Fibroblast of lung (primary cell): ENCODE measurements at places on chromosomes 2 and 18. TPM values are rescaled to one million over a fixed set of nuclear protein-coding genes. Genes with fewer than 3 reads are reported as not detected.

DNA sequence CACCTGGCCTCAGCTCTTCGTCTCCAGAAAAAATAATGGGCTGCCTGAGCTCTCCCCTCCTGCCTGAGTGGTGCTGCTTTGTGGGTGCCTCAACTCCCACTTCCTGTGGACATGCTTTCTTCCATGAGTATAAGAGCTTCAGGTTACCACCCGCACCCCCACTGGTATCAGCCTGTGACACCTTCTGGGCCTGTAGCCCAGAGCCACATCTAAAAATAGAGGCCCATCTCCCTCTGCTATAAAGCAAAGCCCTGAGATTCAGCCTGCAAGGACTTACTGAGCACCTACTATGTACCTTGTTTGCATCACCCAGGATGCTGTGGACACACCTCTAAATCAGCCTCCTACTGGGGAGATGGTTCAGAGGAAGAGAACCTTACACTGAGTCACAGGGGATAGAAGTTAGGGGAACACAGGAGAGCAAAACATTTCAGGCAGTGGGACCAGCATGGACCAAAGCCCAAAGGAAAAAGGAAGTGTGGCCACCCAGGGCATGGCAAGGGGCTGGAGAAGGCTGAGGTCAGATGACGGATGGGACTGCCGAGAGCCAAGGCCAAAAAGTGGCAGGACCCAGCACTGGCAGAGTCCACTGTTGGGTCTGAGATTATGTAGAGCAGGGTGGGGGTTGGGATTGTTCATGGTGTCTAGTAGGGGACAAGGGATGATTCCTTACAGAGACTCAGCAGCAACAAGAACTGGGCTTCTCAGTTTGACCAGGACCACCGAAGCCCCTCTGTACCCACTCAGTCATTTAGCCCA lies 123.7 kb upstream of the PPP1CB start:
- H3K36me3 ChIP-seq, result no peaks in the 10 kb centered on the region
- H3K4me1 ChIP-seq, result peaks cover 9% of the 10 kb centered on the region
- no peaks in the 10 kb centered on the region for H3K27me3 ChIP-seq
- H3K4me3 ChIP-seq, result no peak overlapping the region
- H3K27ac ChIP-seq, result no peak overlapping the region

GRCh38 chr18:78812067-78812466 lies 167.6 kb upstream of the SALL3 start:
- no peak overlapping the region for H3K4me3 ChIP-seq
- DNase-seq, result no peak
- H3K36me3 ChIP-seq, result no peaks in the 10 kb centered on the region
- no peak overlapping the region for H3K27ac ChIP-seq

Gene APCDD1
- 4.9 and 17.3 TPM in 2 replicates for total RNA-seq

DNA sequence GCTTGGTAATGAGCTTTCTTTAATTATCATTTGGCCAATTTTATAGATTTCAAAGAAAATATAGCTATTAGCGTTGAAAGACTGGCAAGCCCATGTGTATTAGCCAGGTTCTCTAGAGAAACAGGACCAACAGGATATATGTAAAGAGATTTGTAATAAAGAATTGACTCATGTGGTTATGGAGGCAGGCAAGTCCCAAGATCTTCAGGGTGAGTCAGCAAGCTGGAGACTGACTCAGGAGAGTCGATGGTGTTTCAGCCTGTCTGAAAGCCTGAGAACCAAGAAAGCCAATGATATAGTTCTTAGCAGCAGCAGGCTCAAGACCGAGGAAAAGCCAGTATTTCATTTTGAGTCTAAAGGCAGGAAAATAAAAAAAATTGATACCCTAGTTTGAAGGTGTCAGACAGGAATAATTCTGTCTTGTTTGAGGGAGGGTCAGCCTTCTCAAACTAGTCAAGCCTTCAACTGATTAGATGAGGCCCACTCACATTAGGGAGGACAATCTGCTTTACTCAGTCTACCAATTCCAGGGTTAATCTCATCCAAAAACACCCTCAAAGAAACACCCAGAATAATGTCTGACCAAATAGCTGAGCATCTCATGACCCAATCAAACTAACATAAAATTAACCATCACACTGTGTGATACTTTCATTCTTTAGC lies 78.3 kb upstream of the CRIM1 start:
- no peak overlapping the region for H3K27ac ChIP-seq
- no peaks in the 10 kb centered on the region for H3K36me3 ChIP-seq
- DNase-seq, result peak; percentile 96
- no peaks in the 10 kb centered on the region for H3K27me3 ChIP-seq

Gene RIT2
- not detected in 2 replicates for total RNA-seq

Gene CD207
- not detected in 2 replicates for total RNA-seq

Gene NFATC1
- 2.6 and 4.3 TPM in 2 replicates for total RNA-seq

GRCh38 chr2:63101954-63102353 lies 51.3 kb downstream of the OTX1 start:
- no peak overlapping the region for H3K27ac ChIP-seq
- H3K27me3 ChIP-seq, result no peaks in the 10 kb centered on the region
- H3K36me3 ChIP-seq, result no peaks in the 10 kb centered on the region
- DNase-seq, result no peak
- no peak overlapping the region for H3K4me3 ChIP-seq
- H3K4me1 ChIP-seq, result no peaks in the 10 kb centered on the region

DNA sequence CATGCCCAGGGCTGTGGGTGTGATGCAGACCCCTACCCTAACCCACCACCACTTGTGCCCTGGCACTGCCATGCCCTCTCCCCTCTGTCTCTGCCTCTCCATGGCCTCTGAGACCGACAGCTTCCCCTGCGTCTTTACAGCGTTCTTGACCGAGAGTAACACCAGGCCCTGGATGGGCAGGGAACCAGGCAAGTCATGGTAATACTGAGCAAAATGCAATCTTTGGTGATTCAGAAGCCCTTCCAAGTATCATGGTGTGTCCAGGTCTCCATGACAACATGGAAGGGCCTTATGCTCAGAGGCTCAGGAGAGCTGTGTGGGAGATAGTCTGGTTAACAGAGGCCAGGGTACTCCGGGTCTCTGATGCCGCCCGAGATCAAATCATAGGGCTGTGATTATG lies 176.1 kb downstream of the KLHL29 start:
- no peaks in the 10 kb centered on the region for H3K36me3 ChIP-seq
- no peak overlapping the region for H3K4me3 ChIP-seq
- DNase-seq, result peak; percentile 55
- H3K27me3 ChIP-seq, result no peaks in the 10 kb centered on the region
- peaks cover 17% of the 10 kb centered on the region for H3K4me1 ChIP-seq

Gene POTEJ
- total RNA-seq, result not detected in 2 replicates

GRCh38 chr2:226780431-226780830 lies 19.2 kb downstream of the IRS1 start:
- H3K36me3 ChIP-seq, result peaks cover 4% of the 10 kb centered on the region
- H3K27me3 ChIP-seq, result no peaks in the 10 kb centered on the region
- no peak overlapping the region for H3K27ac ChIP-seq
- no peak overlapping the region for H3K4me3 ChIP-seq

Gene SH3YL1
- 28.5 and 36.5 TPM in 2 replicates for total RNA-seq

Gene CDKL4
- total RNA-seq, result 3.0 and 3.1 TPM in 2 replicates

DNA sequence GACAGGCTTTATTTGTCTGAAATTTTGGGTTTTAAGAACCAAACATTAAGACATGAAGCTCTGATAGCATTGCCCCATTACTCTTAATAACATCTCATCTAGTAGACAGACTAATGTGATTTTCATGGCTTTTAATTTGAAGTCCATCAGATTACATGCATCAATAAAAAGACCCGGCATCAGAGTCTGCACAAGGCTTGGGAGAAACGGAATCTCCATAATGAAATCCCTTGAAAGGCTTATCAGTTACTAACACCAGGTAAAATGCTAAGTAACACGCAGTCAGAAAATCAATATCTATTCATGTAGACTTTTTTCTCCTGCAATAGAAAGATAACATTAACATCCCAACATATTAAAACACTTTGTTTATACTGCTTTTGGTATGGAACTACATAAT lies 1485.2 kb upstream of the DDX18 start:
- no peaks in the 10 kb centered on the region for H3K4me1 ChIP-seq
- no peak overlapping the region for H3K27ac ChIP-seq
- DNase-seq, result no peak
- no peaks in the 10 kb centered on the region for H3K36me3 ChIP-seq

GRCh38 chr2:150387586-150388288 lies 99.7 kb downstream of the RND3 start:
- no peak overlapping the region for H3K27ac ChIP-seq
- no peaks in the 10 kb centered on the region for H3K4me1 ChIP-seq
- no peak overlapping the region for H3K4me3 ChIP-seq
- H3K36me3 ChIP-seq, result no peaks in the 10 kb centered on the region
- no peak for DNase-seq

GRCh38 chr2:174631009-174631981 lies 33.7 kb upstream of the WIPF1 start:
- H3K27ac ChIP-seq, result no peak overlapping the region
- H3K36me3 ChIP-seq, result no peaks in the 10 kb centered on the region
- H3K4me3 ChIP-seq, result no peak overlapping the region
- peak; percentile 20 for DNase-seq
- peaks cover 2% of the 10 kb centered on the region for H3K4me1 ChIP-seq

GRCh38 chr18:9870431-9871008 lies 15.3 kb upstream of the TXNDC2 start:
- peaks cover 12% of the 10 kb centered on the region for H3K4me1 ChIP-seq
- no peak overlapping the region for H3K4me3 ChIP-seq
- no peaks in the 10 kb centered on the region for H3K27me3 ChIP-seq
- H3K27ac ChIP-seq, result peak overlapping the region; percentile 73
- DNase-seq, result no peak

- no peaks in the 10 kb centered on the region for H3K36me3 ChIP-seq
- no peak overlapping the region for H3K4me3 ChIP-seq
- DNase-seq, result peak; percentile 78
- peak overlapping the region; percentile 28 for H3K27ac ChIP-seq
- peaks cover 4% of the 10 kb centered on the region for H3K4me1 ChIP-seq
Measured at GRCh38 chr2:196268538-196269338, 97.4 kb upstream of the STK17B start.

Gene HK2
- 13.1 and 19.3 TPM in 2 replicates for total RNA-seq

Gene ACVR1
- total RNA-seq, result 30.8 and 42.9 TPM in 2 replicates

Gene MAL
- under 0.01 TPM in 1 of 2 replicates, not detected in the other for total RNA-seq

GRCh38 chr18:32915516-32915915 lies 142.7 kb upstream of the KLHL14 start:
- no peak for DNase-seq
- no peaks in the 10 kb centered on the region for H3K36me3 ChIP-seq
- H3K4me1 ChIP-seq, result no peaks in the 10 kb centered on the region
- no peak overlapping the region for H3K27ac ChIP-seq

Gene HNMT
- 139 and 163 TPM in 2 replicates for total RNA-seq

DNA sequence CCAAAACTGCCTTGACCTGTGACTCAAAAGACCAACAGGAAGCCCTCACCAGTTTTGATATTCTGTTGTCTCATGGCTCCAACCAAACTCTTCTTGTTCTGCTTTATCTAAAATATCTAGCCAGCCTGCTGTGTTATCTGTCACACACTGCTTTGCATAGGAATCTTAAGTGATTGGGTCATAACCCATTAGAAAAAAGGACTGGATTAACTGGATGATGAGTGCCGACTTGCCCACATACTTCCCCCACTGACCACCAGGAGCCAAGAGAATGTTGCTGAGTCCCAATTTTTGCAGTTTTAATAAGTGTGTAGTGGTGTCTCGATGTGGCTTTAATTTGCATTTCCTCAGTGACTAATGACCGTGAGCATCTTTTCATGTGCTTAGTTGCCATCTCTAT lies 6.5 kb downstream of the MOGAT1 start:
- peaks cover 6% of the 10 kb centered on the region for H3K27me3 ChIP-seq
- H3K4me1 ChIP-seq, result no peaks in the 10 kb centered on the region
- H3K27ac ChIP-seq, result no peak overlapping the region
- no peaks in the 10 kb centered on the region for H3K36me3 ChIP-seq
- H3K4me3 ChIP-seq, result no peak overlapping the region
